ENCODE measurements at places on chromosomes 4 and X.

GRCh38 chr4:120327276-120327675, 260.6 kb upstream of the MAD2L1 start:
- DNase-seq: no peak

- DNase-seq: no peak
Measured at GRCh38 chrX:72142794-72143608, 11.3 kb upstream of the RTL5 start.

DNA sequence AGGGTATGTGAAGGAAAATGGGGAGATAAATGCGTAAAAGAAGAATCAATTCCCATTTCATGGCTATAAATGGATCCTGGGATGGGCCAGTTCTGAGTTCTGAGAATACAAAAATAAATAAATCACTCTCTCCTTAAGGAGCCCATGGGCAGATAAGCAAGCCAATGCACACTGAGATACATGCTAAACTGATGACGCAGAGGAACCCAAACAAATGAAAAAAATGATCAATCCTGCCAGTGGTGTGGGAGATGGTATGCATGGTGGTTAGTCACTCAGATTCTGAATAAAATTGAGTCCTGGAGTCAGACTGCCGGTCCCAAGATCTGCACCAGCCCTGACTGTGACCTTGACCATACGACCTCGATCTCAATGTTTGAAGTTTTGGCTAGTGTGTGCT, 59.7 kb downstream of the NEIL3 start:
- DNase-seq: no peak

GRCh38 chr4:3019145-3019846, 55.0 kb downstream of the HTT-AS start:
- DNase-seq: no peak

DNA sequence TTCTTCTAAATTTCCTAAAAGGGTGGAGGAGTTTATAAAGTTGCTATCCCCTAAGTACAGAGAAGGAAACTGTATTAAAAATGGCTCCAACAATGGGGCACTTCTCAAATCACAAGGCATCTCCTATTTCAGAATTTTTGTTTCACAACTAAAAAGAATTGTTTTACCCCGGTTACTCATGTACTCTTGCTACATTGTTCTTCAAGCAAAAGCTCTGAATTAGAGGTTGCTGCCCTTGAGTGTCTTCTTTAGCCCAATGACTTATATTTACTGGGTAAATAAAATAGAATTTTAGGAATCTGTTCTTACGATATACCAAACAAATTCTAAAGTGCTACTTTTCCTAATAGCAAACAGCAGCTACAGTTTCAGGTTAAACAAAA, 67.5 kb downstream of the PPEF2 start:
- DNase-seq: no peak

DNA sequence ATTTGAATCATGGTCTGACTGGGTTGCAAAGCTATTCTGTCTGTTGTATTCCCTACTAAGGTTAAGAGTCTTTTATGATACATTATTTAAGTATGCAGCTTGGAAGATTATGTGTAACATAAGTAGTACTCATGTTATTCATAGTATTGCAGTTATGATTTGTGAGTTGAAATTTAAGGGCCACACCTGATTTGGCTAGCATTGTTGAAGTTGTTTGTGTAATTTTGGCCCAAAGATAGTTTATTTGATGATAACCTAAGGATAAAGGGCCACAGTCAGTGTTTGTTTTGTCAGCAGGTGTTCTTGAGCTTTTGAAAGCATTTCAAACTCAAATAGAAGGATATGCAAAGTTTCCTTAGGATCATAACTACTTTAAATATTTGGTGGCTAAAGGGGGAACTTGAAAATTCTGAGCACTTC, 38.9 kb downstream of the NUDT9 start:
- no peak for DNase-seq

DNA sequence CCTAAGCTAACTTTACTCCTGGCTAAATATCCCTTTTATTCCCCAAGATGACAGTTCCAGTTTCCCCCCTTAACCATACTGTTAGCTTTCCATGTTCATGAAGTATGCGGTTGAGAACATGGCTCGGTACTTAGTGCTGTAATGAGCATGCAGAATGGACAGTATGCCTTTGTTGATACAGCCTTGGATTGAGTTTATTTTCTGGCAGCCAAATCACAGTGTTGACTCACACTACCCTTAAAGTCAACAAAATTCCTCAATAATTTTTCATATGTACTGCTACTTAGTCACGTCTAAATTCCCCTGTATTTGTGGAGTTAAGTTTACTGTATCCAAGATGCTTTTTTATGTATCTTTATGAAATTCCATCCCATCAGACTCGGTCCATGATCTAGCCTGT, 1.4 kb upstream of the VEGFC start:
- no peak for DNase-seq

- DNase-seq: no peak
Measured at GRCh38 chr4:129335276-129335675, 239.3 kb downstream of the C4orf33 start.

GRCh38 chrX:148080593-148080992, 99.5 kb downstream of the FMR1NB start:
- no peak for DNase-seq

- DNase-seq: no peak
Measured at GRCh38 chr4:7538518-7538917, 103.8 kb upstream of the PSAPL1 start.

DNA sequence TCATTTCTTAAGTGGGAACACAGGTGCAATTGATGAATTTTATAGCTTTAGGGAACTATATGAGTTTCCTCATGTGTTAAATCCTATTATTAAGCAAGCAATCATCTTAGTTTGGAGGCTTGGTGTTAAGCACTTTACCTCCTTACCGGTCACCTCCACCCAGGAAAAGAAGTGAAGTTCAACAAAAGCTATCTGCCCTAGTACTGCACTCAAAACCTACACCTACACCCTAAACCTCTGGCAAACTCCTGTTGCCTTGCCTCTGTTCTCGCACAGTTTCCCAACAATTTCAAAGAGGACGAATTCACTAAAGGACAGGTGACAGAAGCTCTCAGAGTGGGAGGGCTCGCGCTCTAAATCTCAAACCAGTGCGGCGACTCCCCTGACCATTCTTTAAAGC, 85.7 kb upstream of the TENT5D start:
- DNase-seq: no peak

DNA sequence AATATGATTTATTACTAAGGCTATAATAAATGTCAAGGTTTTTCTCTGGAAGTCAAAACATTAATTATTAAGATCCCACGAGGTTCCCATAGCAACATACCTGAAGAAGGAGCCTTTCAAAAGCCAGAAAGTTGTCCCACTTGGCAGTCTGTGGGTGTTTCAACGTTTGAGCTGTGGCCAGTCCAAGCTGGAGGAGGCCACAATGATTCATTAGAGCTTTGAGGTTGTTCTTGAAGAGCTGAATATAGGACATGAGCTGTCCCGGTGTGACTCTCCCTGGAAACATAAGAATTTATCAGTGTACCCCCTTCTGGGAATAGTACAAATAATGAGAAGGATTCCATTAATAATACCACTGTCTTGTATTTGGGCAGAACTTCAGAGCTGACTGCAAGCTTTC, 92.1 kb downstream of the SCFD2 start:
- DNase-seq: no peak

- no peak for DNase-seq
Measured at GRCh38 chrX:84223261-84223660, 35.3 kb upstream of the RPS6KA6 start.

DNA sequence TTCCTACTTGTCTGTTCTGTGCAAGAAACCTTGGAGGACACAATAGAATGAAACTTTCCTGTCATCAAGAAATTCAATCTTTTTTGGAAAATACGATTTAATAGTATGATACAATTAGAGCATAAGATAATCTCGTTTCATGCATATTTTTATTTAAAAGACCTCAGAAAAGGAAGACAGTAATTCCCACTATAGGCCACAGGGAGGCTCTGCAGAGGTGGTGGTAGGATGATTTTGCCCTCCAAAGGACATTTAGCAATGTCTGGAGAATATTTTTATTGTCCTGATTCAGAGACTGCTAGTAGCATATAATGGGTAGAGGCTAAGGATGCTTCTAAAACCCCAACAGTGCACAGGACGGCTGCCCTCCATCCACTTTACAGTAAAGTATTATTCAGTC, 68.7 kb downstream of the PAK3 start:
- no peak for DNase-seq

GRCh38 chr4:121668368-121669162, 28.2 kb downstream of the ANXA5 start:
- no peak for DNase-seq

GRCh38 chr4:181821039-181822004, 421.9 kb upstream of the TENM3 start:
- DNase-seq: no peak

- DNase-seq: no peak
Measured at GRCh38 chr4:10260777-10261176, 144.2 kb upstream of the WDR1 start.

- DNase-seq: no peak
Measured at GRCh38 chr4:71635139-71635748, 148.6 kb downstream of the GC start.

GRCh38 chrX:109859651-109860050, 126.6 kb upstream of the ACSL4 start:
- DNase-seq: no peak

DNA sequence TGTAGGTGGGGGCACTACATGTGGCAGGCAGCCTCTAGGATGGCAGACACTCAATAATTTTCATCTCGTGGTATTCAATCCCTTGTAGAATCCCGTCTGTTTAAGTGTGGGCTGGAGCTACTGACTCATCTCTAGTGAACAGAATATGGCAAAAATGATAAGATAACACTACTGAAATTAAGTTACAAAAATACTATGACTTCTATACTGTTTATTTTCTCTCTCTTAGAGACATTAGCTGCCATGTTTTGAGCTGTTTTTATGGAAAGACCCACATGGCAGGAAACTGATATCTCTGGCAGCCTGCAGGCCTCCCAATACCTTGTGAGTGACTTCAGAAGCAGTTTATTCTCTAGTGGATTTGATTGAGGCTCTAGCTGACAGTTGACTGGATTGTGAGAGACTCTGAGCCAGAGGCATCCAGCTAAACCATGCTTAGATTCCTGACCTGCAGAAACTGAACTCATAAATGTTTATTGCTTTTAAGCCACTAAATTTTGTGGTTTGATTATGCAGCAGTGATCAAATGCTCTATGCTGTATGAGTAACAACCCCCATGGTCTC, 298.8 kb upstream of the CTSO start:
- DNase-seq: no peak

DNA sequence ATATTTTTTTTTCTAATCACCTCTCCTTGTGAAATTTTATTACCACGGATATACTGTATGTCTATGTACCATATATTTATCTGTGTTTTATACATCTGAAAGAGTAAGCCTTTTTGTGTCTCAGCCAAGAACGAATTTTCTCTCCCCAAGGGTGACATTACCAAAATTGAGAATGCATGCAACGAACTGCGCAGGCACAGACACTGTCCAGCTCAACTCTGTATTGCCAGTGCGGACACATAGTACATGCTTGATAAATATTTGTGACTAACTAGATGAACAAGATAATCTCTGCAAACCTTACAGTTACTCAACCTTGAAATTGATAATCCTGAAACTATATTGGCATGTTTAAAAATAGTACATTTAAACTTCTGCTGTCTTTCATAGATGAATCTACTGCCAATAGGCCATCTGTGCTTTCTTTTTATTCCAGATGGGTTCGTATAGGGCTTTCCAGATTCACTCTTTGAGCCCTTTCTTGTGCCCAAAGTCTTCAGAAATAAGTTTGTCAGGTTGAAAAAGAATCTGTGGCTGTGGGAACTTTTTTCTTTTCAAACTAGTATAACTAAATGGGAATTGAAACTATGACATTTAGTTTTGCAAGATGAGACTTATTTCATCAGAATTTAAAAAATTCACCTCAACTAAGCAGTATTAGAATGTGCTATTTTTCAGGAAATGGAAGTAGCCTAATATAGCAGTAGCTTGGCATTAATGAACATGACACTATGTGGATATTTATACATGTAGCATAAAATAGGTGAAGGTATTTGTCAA, 38.9 kb downstream of the DTHD1 start:
- no peak for DNase-seq

DNA sequence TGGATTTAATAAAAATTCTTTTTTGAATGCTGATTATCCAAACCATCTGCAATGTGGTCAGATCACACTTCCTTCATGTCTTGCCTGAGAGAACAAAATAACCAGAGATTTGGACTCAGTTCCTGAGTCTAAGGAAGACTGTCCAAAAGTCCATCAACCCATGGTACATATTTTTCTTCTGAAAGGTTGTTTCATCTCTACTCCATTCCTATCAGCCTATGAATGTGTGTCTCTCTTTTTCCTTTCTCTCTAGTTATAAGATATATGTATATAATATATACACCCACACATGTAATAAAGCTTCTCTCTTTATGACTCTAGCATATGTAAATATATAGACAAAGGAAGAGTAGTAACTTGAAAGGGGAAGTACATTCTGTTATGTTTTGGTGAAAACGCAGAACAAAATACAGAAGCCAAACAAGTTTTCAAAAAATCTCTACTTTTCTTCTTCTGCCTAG, 226.9 kb downstream of the ARHGAP24 start:
- no peak for DNase-seq

DNA sequence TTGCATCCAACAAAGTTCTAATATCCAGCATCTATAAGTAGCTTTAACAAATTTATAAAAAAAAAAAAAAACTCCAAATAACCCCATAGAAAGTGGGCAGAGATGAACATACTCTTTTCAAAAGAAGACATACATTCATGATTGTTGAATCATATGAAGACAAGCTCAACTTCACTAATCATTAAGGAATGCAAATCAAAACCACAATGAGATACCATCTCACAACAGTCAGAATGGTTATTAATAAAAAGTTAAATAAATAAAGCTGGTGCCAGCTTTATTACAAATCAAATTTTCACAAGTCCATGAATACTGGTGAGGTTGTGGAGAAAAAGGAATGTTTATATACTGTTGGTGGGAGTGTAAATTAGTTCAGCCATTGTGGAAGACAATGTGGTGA, 592.0 kb downstream of the IQCM start:
- no peak for DNase-seq

DNA sequence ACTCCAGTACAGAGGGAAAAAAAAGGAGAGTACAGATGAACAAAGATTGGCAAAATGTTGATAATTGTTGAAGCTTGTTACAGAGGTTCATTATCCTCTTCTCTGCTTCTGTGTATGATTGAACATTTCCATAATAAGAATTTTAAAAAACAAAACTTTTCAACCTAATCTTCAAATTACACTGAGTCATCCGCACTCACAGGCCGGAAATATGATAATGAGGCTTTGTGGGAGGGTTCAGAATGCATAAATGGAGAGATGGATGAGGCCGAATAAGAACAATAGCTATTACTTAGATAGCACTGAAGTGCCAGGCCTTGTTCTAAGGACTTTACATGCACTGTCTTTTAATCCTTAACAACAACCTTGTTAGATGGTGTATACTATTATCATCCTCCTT, 4.6 kb upstream of the ERCC6L start:
- DNase-seq: no peak

DNA sequence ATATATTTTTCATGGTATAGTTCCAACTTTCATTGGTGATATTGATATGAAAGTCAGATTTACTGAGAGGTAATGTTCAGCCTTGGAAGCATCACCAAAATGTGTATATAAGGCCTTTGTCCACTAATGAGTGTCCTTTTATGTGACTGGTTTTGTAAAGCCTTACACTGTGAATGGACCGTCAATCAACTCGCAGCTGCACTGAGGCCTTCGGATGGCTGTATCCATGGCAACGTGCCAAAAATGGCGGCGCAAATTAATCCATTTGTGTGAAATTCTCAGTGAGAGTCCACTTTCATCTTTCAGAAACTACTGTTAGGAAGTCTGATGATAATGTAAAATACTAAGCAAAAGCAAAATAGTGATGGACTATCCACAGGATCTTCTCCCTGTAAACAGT, 131.7 kb downstream of the SPCS3 start:
- no peak for DNase-seq
